Liver (tissue), 10 donors: ENCODE measurements at places on chromosomes 7 and 10.

GRCh38 chr10:129307141-129307540 lies 159.9 kb upstream of the MGMT start:
- DNase-seq: no peak
- H3K36me3 ChIP-seq: no peaks in the 10 kb centered on the region
- no peak overlapping the region for H3K27ac ChIP-seq
- H3K27me3 ChIP-seq: peaks cover 2% of the 10 kb centered on the region
- no peaks in the 10 kb centered on the region for H3K4me1 ChIP-seq

DNA sequence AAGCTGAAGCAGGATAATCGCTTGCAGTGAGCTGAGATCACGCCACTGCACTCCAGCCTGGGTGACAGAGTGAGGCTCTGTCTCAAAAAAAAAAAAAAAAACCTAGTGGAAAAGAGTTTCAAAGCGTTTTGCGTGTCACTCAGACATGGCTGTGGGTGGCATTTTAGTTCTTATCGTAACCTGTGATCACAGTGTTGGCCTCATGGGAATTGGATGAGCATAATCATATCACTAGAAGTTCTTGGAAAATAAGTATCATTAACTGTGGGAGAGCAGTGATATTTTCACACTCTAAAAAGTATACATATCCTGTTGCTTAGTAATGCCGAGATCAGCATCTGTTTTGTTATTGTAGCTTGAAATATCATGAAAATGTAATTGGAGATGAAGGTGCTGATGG lies 92.6 kb downstream of the CREM start:
- no peak overlapping the region for H3K4me3 ChIP-seq
- H3K27ac ChIP-seq: no peak overlapping the region
- peaks cover 41% of the 10 kb centered on the region for H3K4me1 ChIP-seq

- peaks cover 2% of the 10 kb centered on the region for H3K27me3 ChIP-seq
- no peak overlapping the region for H3K4me3 ChIP-seq
- no peak for DNase-seq
- no peaks in the 10 kb centered on the region for H3K36me3 ChIP-seq
Observed at GRCh38 chr7:101630591-101630990, 1.5 kb upstream of the MYL10 start.

DNA sequence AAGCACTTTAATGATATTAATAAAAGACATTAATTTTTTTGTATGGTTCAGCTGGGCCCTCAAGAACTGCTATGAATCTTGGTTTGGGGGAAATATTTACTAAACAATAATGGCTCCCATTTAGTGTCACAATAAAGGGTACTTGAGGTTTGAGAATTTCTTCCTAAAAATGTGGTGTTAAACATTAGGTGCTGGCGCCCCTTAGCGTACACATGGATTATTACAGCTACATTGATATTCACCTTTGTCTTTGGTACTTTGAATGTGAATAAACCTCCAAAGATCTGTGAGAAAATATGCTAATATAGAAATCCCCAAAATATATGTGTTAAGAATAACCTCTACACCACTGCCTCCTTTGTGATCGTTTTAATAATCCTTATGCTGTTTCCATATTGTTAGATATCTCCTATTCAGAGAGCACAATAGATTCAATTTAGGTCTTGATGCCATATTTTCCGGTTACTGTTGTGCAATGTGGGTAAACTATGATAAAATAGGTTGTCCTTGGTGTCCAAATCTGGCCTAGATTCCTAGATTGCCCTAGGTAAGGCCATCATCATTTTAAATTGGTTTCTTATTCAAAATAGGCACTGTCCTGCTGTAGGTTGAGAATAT lies 161.8 kb upstream of the CACNA2D1 start:
- no peaks in the 10 kb centered on the region for H3K36me3 ChIP-seq
- H3K4me1 ChIP-seq: no peaks in the 10 kb centered on the region
- DNase-seq: no peak
- H3K4me3 ChIP-seq: no peak overlapping the region
- H3K27ac ChIP-seq: no peak overlapping the region

- H3K4me3 ChIP-seq: no peak overlapping the region
- H3K4me1 ChIP-seq: no peaks in the 10 kb centered on the region
- no peak for DNase-seq
- no peaks in the 10 kb centered on the region for H3K36me3 ChIP-seq
- no peak overlapping the region for H3K27ac ChIP-seq
Observed at GRCh38 chr10:36171556-36171952, 529.5 kb upstream of the FZD8 start.

DNA sequence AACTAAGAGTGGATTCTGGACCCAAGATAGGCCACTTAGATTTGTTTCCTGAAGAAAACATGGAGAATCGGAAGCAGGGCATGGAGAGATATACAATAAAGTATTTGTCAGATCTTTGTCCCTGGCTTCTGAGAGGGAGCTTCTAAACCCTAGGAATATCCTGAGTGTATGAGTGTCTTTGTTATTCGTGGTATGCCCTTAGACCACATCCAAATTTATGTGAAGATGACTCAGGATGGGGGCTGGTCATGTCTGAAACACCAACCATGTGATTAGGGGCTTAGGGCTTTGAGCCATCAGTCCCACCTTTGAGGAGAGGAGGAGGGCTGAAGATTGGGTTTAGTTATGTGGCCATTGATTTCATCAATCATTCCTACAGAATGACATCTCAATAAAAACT lies 69.7 kb upstream of the PLPP4 start:
- H3K27me3 ChIP-seq: no peaks in the 10 kb centered on the region
- H3K4me1 ChIP-seq: no peaks in the 10 kb centered on the region
- no peaks in the 10 kb centered on the region for H3K36me3 ChIP-seq
- no peak for DNase-seq
- no peak overlapping the region for H3K4me3 ChIP-seq
- no peak overlapping the region for H3K27ac ChIP-seq

DNA sequence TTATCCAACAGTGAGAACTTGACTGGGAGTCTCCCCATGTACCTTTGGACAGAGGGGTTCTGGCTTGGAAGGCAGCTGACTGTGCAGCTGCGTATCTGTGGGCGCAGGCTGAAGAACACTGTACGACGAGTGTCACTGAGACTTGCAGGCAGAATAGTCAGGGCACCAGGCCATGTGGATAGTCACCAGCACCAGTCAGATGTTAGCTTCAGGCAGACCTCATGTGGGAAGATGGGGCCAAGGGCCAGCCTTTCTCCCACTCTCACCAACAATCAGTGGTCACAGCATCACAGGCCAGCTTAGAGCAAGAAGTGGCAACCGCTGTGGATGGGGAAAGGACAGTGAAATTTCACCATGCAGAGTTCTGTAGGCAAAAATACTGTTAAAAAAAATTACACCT lies 43.4 kb upstream of the GJD4 start:
- DNase-seq: no peak
- H3K4me3 ChIP-seq: no peak overlapping the region
- peaks cover 1% of the 10 kb centered on the region for H3K36me3 ChIP-seq
- peaks cover 2% of the 10 kb centered on the region for H3K4me1 ChIP-seq

DNA sequence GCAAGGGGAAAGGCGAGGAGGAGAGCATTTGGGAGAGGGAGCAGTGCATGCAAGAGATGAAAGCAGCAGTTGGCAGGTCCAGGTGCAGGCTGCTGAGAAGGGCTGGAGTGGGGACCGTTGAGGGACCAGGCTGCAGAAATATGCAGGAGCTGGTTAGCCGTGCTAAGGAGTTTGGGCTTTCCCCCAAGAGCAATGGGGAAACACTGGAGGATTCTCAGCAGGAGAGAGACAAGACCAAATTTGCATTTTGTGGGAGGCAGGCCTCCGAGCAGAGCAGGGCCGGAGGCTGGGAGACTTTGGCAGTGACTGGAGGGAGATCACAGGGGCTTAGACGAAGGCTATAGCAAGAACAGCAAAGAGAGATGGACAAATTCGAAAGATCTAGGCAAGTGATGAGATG lies 11.8 kb downstream of the BTBD16 start:
- no peaks in the 10 kb centered on the region for H3K27me3 ChIP-seq
- H3K4me3 ChIP-seq: no peak overlapping the region
- no peak overlapping the region for H3K27ac ChIP-seq

DNA sequence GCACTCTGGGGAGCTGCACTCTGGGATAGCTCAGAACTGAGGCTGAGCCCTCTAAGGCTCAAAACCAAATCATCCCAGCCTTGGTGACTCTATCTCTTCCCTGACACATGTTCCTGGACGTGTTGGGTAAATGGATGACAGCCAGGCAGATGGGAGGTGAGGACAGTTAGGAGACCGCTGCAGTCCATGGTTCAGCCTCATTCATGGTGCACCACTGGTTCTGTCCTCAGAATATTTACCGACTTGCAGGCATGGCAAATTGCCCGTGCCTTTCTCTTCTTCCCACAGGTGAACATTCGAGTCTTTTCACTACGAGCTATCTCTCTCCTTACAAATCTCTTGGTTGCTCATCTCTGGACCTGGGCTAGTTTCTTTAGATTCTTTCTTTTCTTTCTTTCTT lies 80.3 kb upstream of the EFCAB10 start:
- no peak for DNase-seq
- H3K36me3 ChIP-seq: no peaks in the 10 kb centered on the region
- no peaks in the 10 kb centered on the region for H3K27me3 ChIP-seq
- H3K4me3 ChIP-seq: no peak overlapping the region

- no peak overlapping the region for H3K4me3 ChIP-seq
- no peaks in the 10 kb centered on the region for H3K4me1 ChIP-seq
- no peaks in the 10 kb centered on the region for H3K36me3 ChIP-seq
- no peak overlapping the region for H3K27ac ChIP-seq
- no peak for DNase-seq
Observed at GRCh38 chr7:137753067-137753466, 93.7 kb downstream of the DGKI start.

- DNase-seq: peak; percentile 19
- H3K27me3 ChIP-seq: no peaks in the 10 kb centered on the region
- H3K4me3 ChIP-seq: no peak overlapping the region
- H3K36me3 ChIP-seq: no peaks in the 10 kb centered on the region
- H3K27ac ChIP-seq: no peak overlapping the region
Observed at GRCh38 chr10:43942096-43942850, 293.6 kb upstream of the ZNF32 start.

- no peak overlapping the region for H3K27ac ChIP-seq
- no peak overlapping the region for H3K4me3 ChIP-seq
- no peaks in the 10 kb centered on the region for H3K36me3 ChIP-seq
- no peaks in the 10 kb centered on the region for H3K4me1 ChIP-seq
- DNase-seq: no peak
Observed at GRCh38 chr10:88467835-88468485, 115.2 kb downstream of the RNLS start.

- H3K27me3 ChIP-seq: peaks cover 8% of the 10 kb centered on the region
- H3K36me3 ChIP-seq: no peaks in the 10 kb centered on the region
- no peak overlapping the region for H3K27ac ChIP-seq
- no peaks in the 10 kb centered on the region for H3K4me1 ChIP-seq
Observed at GRCh38 chr10:118544401-118544948, 51.0 kb downstream of the PRLHR start.

DNA sequence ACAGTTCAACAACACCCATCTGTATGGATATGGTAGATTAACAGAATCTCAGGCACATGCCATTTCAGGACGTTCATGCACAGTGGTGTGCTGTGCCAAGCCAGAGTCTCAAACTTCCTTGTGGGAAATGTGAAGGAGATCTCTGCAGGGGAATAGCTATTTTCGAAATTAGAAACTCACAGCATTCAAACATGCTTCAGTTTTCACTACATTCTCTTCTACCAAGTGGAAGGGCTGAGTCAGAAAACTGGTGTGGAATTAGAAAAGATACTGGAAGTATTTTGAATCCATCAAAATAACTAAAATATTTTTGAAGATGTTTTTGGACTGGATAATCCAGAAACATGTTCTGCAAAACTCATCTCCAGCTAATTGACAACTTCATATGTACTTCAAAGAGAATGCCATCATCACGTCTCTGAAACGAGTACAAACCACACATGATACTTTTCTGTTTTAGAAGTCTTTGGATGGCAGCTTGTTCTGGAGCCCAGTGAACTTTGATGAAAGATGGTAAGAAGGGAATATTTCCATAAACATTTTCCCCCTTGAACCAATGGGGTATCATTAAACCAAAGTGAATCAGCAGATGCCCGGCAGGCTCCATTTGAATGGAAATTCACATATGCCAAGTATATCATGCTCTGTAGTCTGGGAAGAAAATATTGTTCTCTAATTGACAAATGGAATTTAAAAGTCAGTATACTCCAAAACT lies 616.3 kb upstream of the IGFBP3 start:
- DNase-seq: no peak
- no peaks in the 10 kb centered on the region for H3K27me3 ChIP-seq
- H3K4me1 ChIP-seq: no peaks in the 10 kb centered on the region
- no peak overlapping the region for H3K27ac ChIP-seq
- no peaks in the 10 kb centered on the region for H3K36me3 ChIP-seq

DNA sequence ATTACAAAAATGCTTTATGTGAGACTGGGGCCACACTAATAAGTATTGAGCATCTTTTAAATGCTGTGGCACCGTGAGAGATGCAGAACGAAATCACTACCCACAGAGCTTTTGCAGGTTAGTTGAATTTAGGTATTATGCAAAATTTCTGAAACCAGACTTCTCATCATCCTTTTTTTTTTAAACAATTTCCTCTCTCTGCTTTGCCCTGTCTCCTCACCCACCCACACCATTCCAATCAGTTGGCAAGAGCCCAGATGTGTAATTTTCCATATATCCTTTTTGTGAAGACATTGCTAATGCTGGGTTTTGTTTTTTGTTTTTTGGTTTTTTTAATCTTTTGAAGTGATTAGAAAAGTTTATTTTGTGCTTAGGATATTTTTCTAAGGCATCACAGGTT lies 1.1 kb downstream of the YAE1 start:
- H3K4me1 ChIP-seq: peaks cover 6% of the 10 kb centered on the region
- no peaks in the 10 kb centered on the region for H3K27me3 ChIP-seq
- peak overlapping the region; percentile 60 for H3K4me3 ChIP-seq

GRCh38 chr7:46352004-46352954 lies 431.2 kb upstream of the IGFBP3 start:
- no peak overlapping the region for H3K27ac ChIP-seq
- no peaks in the 10 kb centered on the region for H3K36me3 ChIP-seq
- no peaks in the 10 kb centered on the region for H3K27me3 ChIP-seq
- DNase-seq: no peak
- no peaks in the 10 kb centered on the region for H3K4me1 ChIP-seq

GRCh38 chr7:11951909-11952308 lies 119.9 kb upstream of the THSD7A start:
- H3K36me3 ChIP-seq: no peaks in the 10 kb centered on the region
- H3K27ac ChIP-seq: no peak overlapping the region
- H3K4me3 ChIP-seq: no peak overlapping the region

GRCh38 chr7:108358553-108358952 lies 97.7 kb downstream of the NRCAM start:
- DNase-seq: peak; percentile 39
- H3K27ac ChIP-seq: no peak overlapping the region
- no peak overlapping the region for H3K4me3 ChIP-seq
- no peaks in the 10 kb centered on the region for H3K27me3 ChIP-seq
- no peaks in the 10 kb centered on the region for H3K36me3 ChIP-seq
- no peaks in the 10 kb centered on the region for H3K4me1 ChIP-seq
